ENCODE measurements at places on chromosomes 3 and 15.

DNA sequence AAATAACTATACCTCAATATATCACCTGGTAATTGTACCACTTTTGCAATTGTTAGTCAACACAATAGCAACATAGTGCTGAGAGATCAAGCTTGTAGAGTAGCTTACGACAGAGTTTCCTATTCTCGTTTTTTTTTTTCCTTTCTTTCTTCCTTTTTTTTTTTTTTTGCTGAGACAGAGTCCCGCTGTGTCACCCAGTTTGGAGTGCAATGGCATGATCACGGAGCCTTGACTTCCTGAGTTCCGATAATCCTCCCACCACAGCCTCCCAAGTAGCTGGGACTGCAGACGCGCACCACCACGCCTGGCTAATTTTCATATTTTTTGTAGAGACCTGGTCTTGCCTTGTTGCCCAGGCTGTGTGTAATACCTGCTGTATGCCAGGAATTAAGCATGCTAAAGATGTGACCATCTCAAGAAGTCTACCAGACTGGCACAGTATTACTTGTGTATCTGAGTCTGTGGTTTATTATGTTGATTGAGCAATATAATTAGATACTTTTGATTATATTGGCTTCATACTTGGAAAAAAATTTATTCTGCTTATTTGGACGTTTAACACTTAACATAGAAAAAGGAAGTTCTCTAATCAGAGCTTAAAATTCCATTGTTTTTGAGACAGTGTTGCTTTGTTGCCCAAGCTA lies 3.0 kb downstream of the SELENOT start:
- DNase-seq: peak; percentile 19

- DNase-seq: peak; percentile 73
Measured at GRCh38 chr3:44584646-44585501, at the start of gene ZNF660. TSS of gene ZNF660 (plus strand) at chr3:44584964. CDS start at chr3:44594194, 9,230 bp downstream.

GRCh38 chr3:17329927-17330326 lies 412.5 kb downstream of the TBC1D5 start:
- DNase-seq: no peak

GRCh38 chr3:117172426-117172825 lies 462.8 kb downstream of the TUSC7 start:
- DNase-seq: no peak

- no peak for DNase-seq
Measured at GRCh38 chr3:189237526-189237925, 65.8 kb downstream of the TPRG1 start.

DNA sequence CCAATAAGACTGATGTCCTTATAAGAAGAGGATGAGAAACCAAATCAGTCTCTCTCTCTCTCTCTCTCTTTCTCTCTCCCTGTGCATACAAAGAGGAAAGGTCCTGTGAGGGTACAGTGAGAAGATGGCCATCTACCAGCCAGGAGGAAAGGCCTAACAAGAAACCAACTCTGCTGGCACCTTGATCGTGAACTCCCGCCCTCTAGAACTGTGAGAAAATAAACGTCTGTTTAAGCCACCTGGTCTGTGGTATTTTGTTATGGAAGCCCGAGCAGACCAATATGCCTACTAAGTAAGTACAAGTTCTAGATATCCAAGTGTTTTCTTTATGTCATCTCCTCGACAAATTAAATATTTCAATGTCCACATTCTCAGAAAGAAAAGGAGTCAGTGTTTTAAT lies 44.9 kb upstream of the TMC3 start:
- no peak for DNase-seq
